ENCODE measurements at places on chromosomes 4 and X. TPM values are rescaled to one million over a fixed set of nuclear protein-coding genes. Genes with fewer than 3 reads are reported as not detected.
A peak's percentile ranks its signal among the peaks of the same experiment; 100 is the strongest.

The SMIM31 gene
- 23.4 TPM for polyA plus RNA-seq

The CTAG1A gene
- polyA plus RNA-seq = not detected

The PPA2 gene
- polyA plus RNA-seq = 96.4 TPM

The LANCL3 gene
- polyA plus RNA-seq = 0.33 TPM

The GLA gene
- 123 TPM for polyA plus RNA-seq

The TLR10 gene
- polyA plus RNA-seq = 2.2 TPM

The CD38 gene
- polyA plus RNA-seq = 4.6 TPM

The MAGED4 gene
- 23.9 TPM for polyA plus RNA-seq

The LAS1L gene
- polyA plus RNA-seq = 27.7 TPM

- peak; percentile 75 for DNase-seq
Observed at GRCh38 chrX:143661286-143661685, 25.4 kb upstream of the SLITRK4 start.

DNA sequence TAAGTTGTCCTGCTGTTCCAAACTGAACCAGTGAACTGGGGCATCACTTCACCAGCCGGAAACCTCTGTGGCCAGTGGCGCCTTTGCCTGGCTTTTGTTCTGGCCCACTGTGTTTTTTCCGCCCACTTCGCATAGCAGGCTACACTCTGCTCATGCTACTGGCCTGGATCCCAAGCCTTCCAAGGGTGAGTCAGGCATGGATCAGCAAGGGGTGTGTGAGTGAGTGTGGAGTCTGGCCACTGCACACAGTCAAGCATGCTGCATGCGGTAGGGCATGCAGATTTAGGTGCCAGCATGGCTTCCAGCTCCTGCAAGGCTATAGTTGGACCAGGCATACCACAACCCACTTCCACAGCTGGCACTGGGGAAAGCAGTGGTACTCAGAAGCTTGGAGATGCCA, 1967.9 kb downstream of the C4orf33 start:
- DNase-seq = no peak

DNA sequence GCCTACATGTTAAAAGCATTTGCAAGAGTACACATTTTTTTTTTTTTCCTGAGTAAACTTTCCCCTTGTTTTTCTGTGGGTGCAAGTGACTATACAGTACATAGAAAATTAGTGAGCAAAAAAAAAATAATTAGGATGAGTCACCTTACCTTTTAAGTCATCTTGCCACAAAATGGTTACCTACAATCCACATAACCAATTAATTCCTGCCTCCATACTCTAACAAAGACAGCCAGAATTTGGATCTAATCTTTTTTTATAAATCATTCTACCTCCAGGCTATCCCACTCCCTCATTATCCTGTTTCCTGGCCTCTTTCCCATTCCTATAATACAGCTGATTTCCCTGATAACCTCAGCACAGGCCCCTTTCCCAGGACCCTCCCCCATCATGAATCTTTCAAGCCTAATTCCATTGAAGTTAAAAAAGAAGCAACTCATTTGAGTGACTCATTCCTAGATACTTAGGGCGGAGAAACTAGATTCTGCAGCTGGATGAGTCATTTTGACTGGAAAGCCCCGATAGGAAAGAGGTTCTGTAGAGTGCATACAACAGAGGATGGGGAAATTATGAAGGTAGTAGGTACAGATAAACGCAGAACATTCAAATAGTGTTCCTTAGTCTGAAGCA, 128.2 kb downstream of the C4orf51 start:
- no peak for DNase-seq

- no peak for DNase-seq
Observed at GRCh38 chrX:153598541-153599191, at the start of gene CCNQ. TSS of gene CCNQ (minus strand) at chrX:153599139. CDS start at chrX:153599073, 66 bp downstream.

DNA sequence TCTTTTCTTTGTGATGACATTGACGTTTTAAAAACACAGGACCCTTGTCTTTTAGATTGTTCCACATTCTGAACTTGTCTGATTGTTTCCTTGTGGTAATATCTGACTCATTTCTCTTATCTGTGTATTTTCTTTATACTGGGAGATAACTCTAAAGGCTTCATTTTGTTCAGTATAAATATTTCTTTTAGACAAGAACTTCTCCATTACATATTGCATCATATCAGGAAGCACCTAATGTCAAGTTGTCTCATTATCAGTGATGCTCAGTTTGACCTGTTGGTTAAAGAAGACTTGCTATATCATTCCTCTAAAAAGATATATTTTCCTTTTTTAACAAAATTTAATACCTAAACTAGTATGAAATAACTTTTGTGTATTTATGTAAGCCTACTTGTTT, 152.3 kb upstream of the BMP3 start:
- no peak for DNase-seq

GRCh38 chr4:85498068-85498733, 23.3 kb downstream of the ARHGAP24 start:
- no peak for DNase-seq

GRCh38 chr4:146202665-146203064, 11.7 kb upstream of the REELD1 start:
- no peak for DNase-seq

DNA sequence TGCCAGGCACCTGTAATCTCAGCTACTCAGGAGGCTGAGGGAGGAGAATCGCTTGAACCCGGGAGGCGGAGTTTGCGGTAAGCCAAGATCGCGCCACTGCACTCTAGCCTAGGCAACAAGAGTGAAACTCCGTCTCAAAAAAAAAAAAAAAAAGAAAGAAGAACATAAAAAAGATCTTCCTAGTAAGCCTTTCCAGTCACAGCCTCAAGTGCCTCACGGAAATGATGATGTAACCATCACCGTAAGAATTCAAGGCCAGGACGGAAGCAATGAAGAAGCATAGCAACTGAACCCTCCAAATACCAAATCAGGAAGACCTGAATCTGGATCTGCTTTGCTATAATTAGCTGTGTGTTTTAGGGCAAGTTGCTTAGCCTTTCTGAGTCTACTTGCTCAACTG, 28.8 kb downstream of the RBM47 start:
- DNase-seq = no peak

- DNase-seq = no peak
Observed at GRCh38 chr4:184854673-184855072, 28.9 kb upstream of the ACSL1 start.

- DNase-seq = no peak
Observed at GRCh38 chr4:76058302-76058701, 16.2 kb upstream of the ART3 start.

- peak; percentile 83 for DNase-seq
Observed at GRCh38 chrX:13110433-13111324, 66.3 kb upstream of the FAM9C start.

- no peak for DNase-seq
Observed at GRCh38 chr4:37609626-37610025, 76.5 kb downstream of the RELL1 start.

- DNase-seq = no peak
Observed at GRCh38 chrX:112636288-112636687, 43.5 kb downstream of the LHFPL1 start.

- no peak for DNase-seq
Observed at GRCh38 chrX:24369816-24370215, 9.4 kb downstream of the SUPT20HL1 start.

GRCh38 chrX:39519566-39520301, 578.0 kb downstream of the BCOR start:
- DNase-seq = no peak

DNA sequence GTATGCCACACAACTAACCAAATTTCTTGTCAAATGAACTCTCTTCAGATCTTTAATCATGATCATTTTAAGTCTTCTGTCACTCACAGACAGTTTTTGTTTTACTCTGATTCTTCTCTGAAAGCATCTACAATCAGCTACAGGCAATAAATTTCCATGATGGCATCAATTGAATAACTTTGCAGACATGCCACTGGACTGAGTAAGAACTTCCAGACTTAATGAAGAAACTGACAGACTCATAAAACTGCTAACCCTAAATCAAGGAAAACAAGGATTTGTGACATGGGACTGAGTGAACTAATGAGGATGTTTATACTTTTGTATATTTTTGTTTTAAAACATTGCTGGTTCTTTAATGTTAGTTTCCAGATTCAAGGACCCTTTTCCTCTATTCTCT, 5.5 kb upstream of the PPP1R2C start:
- DNase-seq = no peak

- no peak for DNase-seq
Observed at GRCh38 chrX:37824491-37825214, 22.7 kb downstream of the DYNLT3 start.

GRCh38 chrX:106144755-106145639, 23.1 kb upstream of the PWWP3B start:
- no peak for DNase-seq

- DNase-seq = no peak
Observed at GRCh38 chrX:16465081-16465876, 184.7 kb upstream of the S100G start.

GRCh38 chrX:133330956-133331355, 84.3 kb downstream of the GPC4 start:
- no peak for DNase-seq

- no peak for DNase-seq
Observed at GRCh38 chr4:177579649-177580048, 137.4 kb upstream of the AGA start.

GRCh38 chr4:80139671-80140070, 57.6 kb upstream of the PRDM8 start:
- DNase-seq = no peak

- DNase-seq = peak; percentile 5
Observed at GRCh38 chrX:107025545-107025944, 25.5 kb upstream of the MORC4 start.

Data from large intestine (tissue), 12 donors.